ENCODE measurements at places on chromosomes 3 and 15.

GRCh38 chr15:59543721-59544547, 67.6 kb upstream of the GCNT3 start:
- no peak overlapping the region for H3K4me3 ChIP-seq
- H3K27ac ChIP-seq = no peak overlapping the region
- H3K36me3 ChIP-seq = no peaks in the 10 kb centered on the region
- no peaks in the 10 kb centered on the region for H3K27me3 ChIP-seq
- no peaks in the 10 kb centered on the region for H3K4me1 ChIP-seq

DNA sequence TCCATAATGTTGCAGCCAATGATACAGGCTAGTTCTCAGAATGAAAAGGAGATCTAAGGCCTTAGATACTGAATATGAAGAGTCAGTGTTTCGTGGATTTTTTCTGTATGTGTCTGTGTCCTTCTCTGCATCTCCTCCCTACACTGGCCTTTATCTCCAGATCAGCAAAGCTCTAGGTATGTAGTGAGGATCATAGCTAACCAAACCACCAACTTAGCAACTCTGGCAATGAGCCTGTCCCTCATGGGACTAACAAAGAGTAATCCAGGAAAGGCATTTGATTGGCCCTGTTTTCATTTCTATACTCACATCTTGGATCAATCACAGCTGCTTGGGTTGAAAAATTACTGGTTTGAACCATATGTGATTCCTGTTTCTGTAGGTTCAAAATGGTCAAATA, 18.6 kb upstream of the CNTN3 start:
- H3K36me3 ChIP-seq = no peaks in the 10 kb centered on the region
- no peak overlapping the region for H3K4me3 ChIP-seq
- no peak for DNase-seq
- H3K27me3 ChIP-seq = no peaks in the 10 kb centered on the region

DNA sequence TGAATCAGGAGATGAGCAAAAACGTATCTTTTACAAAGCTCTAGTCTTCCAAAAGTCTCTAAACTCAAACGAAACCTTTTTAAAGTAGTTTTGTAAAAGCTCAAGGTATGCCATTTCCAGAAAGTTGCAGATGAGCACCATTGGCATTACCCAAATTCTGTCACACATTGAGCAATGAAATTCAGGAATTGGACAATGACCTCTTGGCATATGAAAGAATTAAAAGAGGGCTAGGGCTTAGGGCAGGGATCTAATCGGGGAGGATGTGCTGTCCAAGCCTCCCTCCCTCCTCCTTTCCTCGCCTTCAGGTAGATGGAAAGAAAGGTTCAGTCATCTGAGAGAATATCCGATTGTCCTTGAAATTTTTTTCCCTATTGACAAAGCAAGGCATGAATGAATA, 133.1 kb upstream of the CPNE4 start:
- no peaks in the 10 kb centered on the region for H3K27me3 ChIP-seq
- DNase-seq = no peak
- H3K27ac ChIP-seq = no peak overlapping the region

GRCh38 chr15:92705764-92706163, 50.2 kb upstream of the FAM174B start:
- H3K4me1 ChIP-seq = no peaks in the 10 kb centered on the region
- H3K27ac ChIP-seq = no peak overlapping the region
- DNase-seq = no peak
- H3K4me3 ChIP-seq = no peak overlapping the region
- no peaks in the 10 kb centered on the region for H3K36me3 ChIP-seq

DNA sequence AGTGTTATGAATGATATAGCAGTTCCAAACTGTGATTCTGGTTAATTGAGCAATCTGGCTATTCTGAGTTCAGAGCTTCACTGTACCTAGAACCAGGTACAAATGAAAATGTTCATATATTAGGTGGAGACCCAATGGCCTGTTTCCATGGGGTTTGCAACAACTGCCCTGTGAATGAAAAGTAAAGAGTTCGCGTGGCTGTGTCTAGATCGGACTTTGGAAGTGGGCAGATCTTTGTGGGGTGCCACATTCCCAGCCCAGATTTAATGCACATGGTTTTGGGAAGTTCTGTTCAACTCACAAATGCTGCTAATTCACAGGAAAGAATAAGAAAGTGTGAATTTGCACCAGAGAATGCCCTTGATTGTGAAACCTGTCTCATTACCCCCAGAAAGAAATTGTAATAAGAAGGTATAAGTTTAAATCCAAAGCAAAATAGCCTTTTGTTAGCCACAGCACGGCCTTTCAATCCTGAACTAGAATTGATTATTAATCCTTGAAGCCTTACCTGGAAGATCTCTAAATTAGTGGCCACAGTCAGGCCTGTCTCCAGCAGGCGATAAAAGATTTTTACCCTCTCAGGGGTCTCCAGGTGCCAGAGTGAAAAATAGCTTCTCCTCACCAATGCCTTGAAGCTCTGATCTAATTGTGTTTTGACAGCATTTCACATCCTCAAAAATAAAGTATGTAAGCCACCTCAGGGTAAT, 22.6 kb downstream of the WHAMM start:
- H3K27ac ChIP-seq = peak overlapping the region; percentile 50
- DNase-seq = no peak
- H3K27me3 ChIP-seq = no peaks in the 10 kb centered on the region
- peaks cover 98% of the 10 kb centered on the region for H3K36me3 ChIP-seq
- H3K4me3 ChIP-seq = no peak overlapping the region
- no peaks in the 10 kb centered on the region for H3K4me1 ChIP-seq

DNA sequence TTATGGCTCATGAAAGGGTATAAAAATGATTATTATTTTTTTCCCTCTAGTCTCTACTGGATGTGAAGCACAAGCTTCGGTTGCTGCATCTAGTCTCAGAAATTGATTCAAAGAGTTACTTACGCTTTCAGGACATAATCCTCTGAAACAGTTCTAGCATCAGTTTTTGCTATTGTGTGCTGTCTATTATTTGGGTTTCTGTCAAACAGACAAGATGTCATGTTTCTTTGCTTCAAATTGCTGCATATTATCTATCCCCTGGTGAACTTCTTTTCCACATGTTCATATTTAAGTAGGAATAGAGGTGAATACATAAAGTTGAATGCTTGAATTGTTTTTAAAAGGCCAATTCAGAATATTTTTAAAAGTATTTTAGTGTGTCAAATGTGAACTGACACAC, 161.6 kb upstream of the GBE1 start:
- H3K27me3 ChIP-seq = no peaks in the 10 kb centered on the region
- no peak overlapping the region for H3K27ac ChIP-seq
- H3K4me1 ChIP-seq = no peaks in the 10 kb centered on the region
- no peak for DNase-seq
